ENCODE measurements at places on chromosomes 7 and 10. TPM values are rescaled to one million over a fixed set of nuclear protein-coding genes. Genes with fewer than 3 reads are reported as not detected.

The GHRHR gene
- polyA plus RNA-seq: 0.33 TPM

GRCh38 chr10:37854626-37855025 is 2.8 kb downstream of the ZNF248 start:
- DNase-seq: no peak

DNA sequence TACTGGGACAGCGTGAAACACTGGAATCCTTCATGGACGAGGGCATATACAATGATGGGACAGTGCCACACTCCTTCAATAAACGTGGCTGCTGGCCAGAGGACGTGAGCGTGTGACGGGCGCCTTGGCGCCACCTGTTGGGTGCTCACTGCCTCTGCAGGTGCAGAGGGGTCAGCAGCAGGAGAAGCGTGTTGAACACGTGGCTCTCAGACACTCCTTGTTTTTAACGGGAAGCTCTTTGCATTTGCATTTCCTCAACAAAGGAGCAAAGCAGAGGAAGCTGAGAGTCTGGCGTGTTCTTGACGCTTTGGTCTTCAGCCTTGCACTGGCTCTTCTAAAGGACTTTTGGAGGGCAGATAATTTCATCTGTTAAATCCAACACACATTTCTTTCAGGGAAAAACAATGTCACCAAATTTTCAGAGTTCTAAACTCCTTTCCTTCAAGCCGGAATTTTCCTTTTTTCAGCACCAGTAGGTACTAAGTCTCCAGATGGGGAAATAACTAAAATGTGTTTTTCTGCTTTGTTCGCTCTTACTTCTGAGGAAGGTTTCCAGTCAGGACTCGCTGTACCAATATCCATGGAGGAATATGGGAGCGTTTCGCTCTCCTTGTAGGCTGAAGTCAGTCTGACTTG is 2.9 kb upstream of the GET4 start:
- DNase-seq: peak; percentile 66

GRCh38 chr10:60073397-60073780 is 167.0 kb upstream of the CCDC6 start:
- DNase-seq: no peak

- DNase-seq: no peak
These were observed 293.3 kb downstream of the ADRA2A start for GRCh38 chr10:111370101-111370500.

GRCh38 chr10:133173860-133174640 is 14.0 kb downstream of the KNDC1 start:
- DNase-seq: no peak

DNA sequence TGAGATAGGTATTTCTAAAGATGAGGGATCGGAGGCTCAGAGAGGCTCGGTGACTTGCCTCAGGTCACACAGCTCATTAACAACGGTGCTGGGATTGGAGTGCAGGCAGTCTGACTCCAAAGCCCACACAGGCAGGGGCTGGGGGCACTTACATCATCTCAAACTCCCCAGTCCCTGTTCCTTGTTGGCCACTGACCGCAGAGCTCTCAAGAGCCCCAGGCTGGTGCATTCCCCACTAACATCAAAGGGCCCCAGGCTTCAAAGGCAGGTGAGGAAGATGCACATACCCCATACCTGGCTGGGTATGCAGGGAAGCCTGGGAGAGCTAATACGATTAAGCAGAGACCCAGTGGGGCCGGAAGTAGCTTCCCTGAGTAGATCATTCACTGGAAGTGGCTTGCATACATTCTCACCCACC is 13.7 kb upstream of the NODAL start:
- no peak for DNase-seq
